NT2/D1 (cell line): ENCODE measurements at places on chromosomes 2 and 18.

- no peak for DNase-seq
Observed at GRCh38 chr2:117679952-117680351, 134.5 kb upstream of the DDX18 start.

GRCh38 chr2:237058423-237058822 is 27.3 kb upstream of the COPS8 start:
- no peak for DNase-seq

GRCh38 chr2:205835923-205836322 is 153.6 kb downstream of the NRP2 start:
- DNase-seq: peak; percentile 25

GRCh38 chr2:212626371-212626918 is 87.8 kb upstream of the ERBB4 start:
- no peak for DNase-seq

- DNase-seq: no peak
Observed at GRCh38 chr2:137983581-137983980, 19.3 kb downstream of the HNMT start.

DNA sequence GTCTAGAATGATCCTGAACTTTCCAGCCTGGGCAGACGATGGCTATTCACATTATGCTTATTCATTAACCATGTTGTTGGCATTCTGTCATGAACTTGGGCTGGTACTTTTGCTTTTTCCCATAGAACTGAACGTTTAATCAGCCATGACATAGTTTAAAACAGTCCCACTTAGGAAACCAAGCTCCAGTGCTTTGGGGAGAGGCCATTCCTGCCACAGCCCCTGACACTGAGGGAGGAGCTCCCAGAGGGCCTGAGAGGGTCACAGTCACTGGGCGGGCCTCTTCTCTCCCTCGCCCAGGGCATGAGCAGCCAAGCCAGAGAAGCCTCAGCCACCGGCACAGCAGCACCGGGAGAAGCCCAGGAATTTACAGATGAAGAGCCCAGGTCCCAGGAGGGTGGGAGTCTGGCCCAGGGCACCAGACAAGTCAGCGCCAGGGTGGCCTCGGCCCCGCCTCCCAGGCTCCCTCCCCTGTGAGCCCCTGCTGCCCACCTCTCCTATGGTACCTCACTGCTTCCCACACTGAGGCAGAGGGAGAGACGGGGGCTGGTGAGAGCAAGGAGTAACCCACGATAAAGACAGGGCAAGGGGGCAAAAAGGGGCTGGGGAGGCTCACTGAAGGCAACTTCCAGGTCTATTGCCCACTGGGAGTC is 33.6 kb downstream of the MAL start:
- DNase-seq: no peak

- DNase-seq: no peak
Observed at GRCh38 chr2:68762100-68762499, 27.5 kb downstream of the ARHGAP25 start.

- no peak for DNase-seq
Observed at GRCh38 chr18:31156821-31157763, 5.6 kb downstream of the DSC1 start.
